ENCODE measurements at places on chromosomes 1 and 21.

DNA sequence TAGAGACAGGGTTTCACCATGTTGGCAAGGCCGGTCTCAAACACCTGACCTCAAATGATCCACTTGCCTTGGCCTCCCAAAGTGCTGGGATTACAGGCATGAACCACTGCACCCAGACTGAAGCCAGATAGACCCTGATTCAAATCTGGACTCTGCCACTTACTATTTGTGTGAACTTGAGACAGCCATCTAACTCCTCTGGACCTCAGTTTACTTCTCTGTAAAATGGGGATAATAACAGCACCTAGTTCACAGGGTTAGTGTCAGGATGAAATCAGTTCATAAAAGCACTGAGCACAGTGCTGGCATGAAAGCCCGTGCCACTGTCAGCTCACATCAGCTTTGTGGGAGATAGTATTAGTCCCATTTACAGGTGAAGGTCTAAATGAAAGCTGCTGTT is 28.5 kb downstream of the RAB3B start:
- no peak for DNase-seq

- no peak for DNase-seq
These were observed 17.2 kb upstream of the MCOLN3 start for GRCh38 chr1:85065550-85065949.

DNA sequence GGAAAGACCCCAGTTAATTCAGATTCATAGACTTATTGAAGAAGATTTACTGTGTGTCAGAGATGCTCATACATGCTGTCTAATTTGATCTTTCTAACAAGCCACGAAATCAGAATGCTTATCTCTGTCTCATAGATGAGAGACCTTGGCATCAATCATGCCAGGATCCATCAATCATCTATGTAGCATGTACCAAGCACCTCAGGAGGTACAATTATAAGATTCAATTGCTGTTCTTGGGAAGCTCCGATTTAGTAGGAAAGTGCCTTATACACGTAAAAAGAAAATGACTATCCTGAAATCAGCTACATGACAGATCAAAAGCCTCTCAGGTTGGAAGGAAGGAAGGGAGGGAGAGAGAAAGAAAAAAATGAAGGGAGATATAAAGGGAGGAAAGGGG is 18.5 kb upstream of the VTCN1 start:
- DNase-seq = no peak

- DNase-seq = no peak
These were observed at the start of gene EFNA1 for GRCh38 chr1:155127105-155127966. TSS of gene EFNA1 (plus strand) at chr1:155127876. CDS start at chr1:155127978, 102 bp downstream.

DNA sequence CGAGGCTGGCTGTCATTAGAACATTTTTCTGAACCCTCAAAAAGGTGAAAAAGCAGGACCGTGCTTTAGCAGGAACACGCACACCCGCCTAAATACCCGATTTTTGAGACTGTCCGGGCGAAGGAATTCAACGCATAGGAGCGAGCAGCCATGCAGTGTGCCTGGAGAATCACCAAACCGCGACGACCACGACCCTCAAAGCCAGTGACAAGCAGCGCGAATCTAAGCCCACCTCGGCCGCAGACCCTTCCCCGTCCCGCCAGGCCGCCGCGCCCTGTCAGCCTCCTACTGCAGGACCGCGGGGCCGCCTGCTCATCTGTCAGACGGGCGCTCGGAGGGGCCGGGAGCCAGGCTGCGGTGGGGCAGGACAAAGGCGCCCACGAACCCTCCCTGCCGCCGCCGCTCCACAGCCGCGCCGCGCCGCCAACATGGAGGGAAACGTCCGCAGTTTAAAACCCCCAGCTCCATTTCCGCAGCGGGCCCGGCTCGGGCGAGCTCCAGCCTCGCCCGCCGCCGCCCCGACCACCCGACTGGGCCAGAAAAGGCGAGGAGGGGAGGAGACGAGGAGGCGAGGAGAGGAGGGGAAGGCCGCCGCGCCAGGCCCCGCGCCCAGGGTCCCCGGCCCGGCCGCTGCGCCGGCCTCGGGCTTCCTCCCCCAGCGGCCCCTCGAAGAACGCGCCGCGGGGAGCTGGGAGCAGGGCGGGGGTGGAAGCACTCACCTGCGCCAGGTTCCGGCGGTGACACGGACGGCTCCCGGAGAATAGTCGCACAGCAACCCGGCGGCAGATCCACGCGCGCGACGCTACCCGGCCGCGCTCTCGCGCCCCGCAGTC is at the start of gene LBR:
Gene LBR (minus strand): TSS at position 804 of the 833 bp plus-strand sequence. CDS start 3,963 bp downstream, outside the sequence.
- peak; percentile 36 for DNase-seq

DNA sequence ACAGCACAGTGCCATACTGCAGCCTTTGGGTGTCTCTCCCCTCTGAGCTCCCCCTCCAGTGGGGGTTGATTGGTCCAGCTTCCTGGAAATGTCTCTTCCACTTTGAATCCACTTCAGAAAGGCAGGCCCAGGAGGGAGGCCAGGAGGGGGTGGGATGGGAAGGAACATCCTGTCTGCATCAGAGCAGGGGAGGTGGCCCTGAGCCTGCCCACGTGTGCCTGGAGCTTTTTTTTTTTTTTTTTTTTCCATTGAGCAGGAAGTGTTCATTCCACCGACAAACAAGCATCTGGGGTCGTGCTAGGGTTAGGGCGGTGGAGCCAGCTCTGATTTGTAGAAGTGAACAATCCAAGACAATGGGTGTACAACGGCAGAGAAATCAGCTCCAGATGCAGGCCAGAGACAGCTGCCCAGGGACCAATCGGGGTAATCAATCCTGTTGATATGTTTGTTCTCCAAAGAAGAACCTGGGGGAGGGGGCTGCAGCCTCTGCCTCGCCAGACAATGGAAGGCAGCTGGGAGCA is 93.3 kb downstream of the SSBP3 start:
- DNase-seq = no peak

- no peak for DNase-seq
These were observed 3.5 kb downstream of the PAPPA2 start for GRCh38 chr1:176466514-176466913.

DNA sequence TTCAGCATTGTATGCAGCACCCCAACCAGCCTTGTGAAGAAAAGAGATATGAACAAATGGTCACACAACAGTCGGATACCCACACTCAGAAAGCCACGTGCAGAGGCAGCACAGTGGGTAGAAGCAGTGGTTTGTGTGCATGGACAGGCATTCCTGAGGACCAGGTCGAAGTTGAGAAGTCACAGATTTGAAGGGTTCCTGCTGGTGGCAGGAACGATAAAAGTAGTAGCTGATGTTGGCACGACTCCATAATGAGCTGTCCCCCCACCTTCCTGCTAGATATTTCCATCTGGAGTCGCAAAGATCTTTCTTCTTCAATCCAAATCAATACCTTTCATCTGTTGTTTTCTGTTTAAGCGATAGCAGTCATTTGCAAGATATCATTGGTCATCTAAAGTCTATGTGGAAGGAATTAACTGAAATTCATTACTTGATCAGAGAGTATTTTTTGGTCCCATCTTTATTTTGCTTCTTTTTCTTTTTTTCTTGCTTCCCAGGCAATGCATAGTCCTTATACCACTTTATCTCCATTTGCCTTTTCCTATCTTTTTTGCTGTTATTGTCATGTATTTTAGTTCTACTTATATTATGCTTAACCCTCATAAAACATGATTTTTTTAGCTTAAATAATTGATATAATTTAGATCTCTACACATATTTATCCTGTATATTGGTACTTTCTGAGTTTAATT is 176.4 kb downstream of the DHRS3 start:
- DNase-seq = no peak

- DNase-seq = no peak
These were observed 19.9 kb upstream of the PTCH2 start for GRCh38 chr1:44862829-44863401.

All from DMS79 treated with DMSO at 0.1 percent for 48 hours (cell line).